ENCODE measurements at places on chromosomes 6 and 20.

DNA sequence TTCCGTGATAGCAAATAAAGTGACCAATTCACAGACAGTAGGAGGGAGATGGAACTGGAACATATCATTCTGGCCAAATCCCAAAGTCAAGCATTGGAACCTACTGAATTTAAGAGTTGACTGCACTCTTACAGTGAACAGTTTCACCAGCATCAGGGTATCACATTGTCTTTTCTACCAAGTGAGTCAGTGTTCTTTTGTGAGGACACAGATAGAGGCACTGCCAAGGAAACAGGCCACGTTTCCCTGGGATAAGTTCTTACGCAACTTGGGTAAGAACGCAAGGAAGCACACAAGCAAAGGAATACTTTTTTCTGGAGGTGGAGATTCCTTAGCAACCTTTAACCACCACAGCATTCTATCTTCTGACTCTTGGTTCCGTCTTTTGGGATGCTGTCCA is 28.6 kb upstream of the ENPP5 start:
- DNase-seq = no peak

DNA sequence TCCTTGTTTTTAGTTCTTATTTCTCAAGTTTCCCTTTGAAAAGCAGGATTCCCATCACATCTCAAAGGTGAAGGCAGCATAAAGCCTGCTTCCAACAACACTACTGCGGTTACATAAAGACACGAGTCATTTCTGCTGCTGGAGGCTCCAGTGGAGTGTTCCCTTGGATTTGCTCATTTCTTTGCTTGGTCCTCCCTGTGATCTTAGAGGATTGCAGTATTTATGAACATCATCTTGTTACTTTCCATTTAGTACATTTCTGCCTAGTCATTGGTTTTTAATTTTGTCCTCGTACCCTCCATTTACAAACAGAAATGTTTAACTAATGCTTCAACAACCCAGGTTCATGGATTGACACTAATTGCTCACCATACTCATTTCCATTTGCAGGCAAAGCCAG is 298.8 kb downstream of the ZNF217 start:
- DNase-seq = no peak

GRCh38 chr20:36861875-36862801 is 13.8 kb upstream of the TLDC2 start:
- no peak for DNase-seq

- DNase-seq = no peak
These were observed 91.9 kb upstream of the CCDC28A start for GRCh38 chr6:138681627-138682026.

- DNase-seq = no peak
These were observed 118.9 kb downstream of the ARMC2 start for GRCh38 chr6:108966855-108967755.

DNA sequence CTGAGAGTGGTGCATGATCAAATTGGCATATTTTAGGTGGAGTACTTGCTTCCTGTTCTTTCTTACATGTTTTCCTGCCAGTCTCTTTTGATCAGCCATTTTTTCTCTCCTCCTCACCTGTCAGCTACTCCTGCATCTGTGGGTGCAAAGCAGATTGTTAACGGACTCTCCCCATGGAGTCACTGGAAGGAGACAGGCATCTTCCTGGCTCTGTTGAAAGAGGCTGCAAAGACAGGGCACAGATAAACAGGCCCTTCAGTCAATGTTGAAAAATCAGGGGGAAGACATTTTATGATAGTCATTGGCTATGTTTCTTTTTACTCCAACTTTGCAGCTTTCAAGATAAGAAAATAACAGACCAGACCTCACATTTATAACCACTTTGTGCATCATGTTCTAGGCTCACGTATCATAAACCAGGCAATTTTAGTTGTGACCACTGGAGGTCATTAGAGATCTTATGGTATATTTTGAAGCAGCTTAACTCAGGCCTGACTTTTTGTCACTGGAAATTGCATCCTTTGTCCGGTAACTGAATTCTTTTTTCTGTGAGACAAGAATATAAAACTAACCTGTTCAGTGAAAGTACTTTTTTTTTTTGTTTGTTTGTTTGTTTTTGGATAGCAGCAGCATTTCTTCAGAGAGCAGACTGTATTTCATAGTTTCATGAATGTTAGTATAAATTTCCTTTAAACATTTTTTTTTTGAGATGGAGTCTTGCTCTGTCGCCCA is 20.1 kb downstream of the ECT2L start:
- no peak for DNase-seq

DNA sequence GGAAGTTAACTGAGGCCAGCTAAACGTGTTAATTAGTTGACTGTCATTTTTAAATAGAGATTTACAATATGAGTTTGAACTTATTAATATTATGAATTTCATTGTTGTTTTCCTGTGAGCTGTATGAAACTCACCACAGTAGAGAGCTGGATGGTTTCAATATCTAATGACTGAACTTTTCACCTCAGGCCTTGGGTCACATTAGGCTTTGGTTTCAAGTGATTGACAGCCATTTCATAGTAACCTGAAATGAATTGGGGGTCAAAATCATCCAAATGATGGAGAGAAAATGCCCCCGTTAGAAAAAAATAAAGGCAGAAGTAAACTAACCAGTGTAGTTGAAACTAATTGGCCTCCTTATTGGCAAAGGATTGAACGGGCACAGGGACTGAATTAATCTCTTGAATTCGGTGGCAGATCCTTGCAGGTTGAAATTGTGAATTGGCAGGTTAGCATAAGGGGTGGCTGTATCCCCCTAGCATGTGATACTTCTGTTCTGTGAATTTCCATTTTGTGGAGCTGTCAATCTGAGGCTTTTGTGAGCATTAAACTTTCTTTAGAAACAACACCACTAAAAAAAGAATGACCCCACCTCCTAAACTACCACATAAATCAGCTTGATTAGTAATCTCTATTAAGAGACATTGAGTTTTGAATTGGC is 155.1 kb upstream of the MMS22L start:
- DNase-seq = no peak

GRCh38 chr6:1609041-1609647 is 571 bp upstream of the FOXC1 start:
- no peak for DNase-seq

GRCh38 chr6:44453146-44453545 is 65.6 kb downstream of the CDC5L start:
- DNase-seq = no peak

- no peak for DNase-seq
These were observed 82.1 kb downstream of the PTPRA start for GRCh38 chr20:2955257-2955970.

GRCh38 chr20:53810661-53811355 is 217.2 kb upstream of the ZNF217 start:
- DNase-seq = no peak

- no peak for DNase-seq
These were observed 630.8 kb downstream of the PHF3 start for GRCh38 chr6:64266351-64266821.

DNA sequence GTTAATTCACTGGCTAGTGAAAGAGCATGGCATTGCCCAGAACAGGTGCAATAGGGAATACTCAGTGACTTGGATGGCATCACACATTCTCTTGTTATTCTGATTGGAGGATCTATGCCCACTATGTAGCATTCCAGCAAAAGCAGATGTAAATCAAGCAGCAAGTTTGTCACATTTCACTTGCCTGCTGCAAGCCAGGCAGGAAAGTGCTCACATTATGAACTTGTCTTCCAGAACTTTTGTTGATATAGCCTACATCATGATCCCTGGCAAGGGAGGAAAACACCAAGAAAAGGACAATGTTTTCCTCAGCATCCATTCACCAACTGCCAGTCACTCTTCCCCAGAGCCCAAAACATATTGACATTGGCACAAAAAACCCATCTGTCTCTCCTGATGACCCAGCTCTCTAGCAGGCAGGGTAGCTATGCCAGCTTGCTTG is 77.8 kb downstream of the ARHGAP18 start:
- DNase-seq = no peak

- DNase-seq = no peak
These were observed 353.4 kb downstream of the PTPRT start for GRCh38 chr20:42836339-42836738.

- no peak for DNase-seq
These were observed 82.9 kb downstream of the SCML4 start for GRCh38 chr6:107741191-107741680.

GRCh38 chr6:112307707-112308106 is 39.4 kb upstream of the RFPL4B start:
- DNase-seq = no peak

DNA sequence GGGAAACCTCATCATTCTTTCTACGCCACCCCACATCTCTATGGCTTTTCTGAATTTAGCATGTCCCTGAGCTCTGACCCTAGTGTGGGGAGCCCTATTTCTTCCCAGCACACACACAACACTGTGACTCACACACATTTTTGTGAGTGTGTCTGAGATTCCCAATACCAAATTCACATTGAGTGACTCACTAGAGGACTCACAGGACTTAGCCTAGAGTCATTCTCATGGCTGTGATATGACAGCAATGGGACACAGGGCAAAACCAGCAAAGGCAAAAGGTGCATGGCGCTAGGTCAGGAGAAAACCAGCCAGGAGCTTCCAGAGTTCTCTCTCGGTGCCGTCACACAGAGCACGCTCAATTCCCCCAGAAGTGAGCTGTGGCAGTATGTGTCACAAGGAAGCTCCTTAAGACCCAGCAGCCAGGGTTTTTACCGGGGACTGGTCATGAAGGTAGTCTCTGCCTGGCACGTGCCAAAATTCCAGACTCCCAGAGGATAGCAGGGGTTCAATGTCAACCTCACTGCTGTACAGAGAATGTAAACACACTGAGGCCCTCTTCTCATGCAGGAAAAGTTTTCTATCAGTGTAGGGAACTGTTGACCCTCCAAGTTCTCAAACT is 6.2 kb downstream of the CSTL1 start:
- no peak for DNase-seq

- DNase-seq = no peak
These were observed 114.3 kb upstream of the BTN3A2 start for GRCh38 chr6:26250698-26251044.

DNA sequence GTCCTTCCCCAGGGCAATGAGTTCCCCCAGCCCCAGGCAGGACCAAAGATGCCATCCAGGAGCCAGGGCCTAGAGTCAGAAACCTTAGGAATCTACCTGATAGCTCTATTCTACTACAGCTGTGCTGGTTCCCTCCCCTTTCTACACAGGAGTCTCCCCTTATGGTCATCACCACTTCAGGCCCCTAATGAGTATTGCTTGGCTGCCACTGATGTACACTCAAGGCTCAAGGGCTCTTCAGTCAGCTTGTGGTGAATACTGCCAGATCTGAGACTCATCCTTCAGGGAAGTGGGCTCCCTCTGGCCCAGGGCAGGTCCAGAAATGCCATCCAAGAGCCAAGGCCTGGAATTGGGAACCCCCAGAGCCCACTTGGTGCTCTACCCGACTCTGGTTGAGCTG is 248.6 kb downstream of the ALDH8A1 start:
- no peak for DNase-seq

DNA sequence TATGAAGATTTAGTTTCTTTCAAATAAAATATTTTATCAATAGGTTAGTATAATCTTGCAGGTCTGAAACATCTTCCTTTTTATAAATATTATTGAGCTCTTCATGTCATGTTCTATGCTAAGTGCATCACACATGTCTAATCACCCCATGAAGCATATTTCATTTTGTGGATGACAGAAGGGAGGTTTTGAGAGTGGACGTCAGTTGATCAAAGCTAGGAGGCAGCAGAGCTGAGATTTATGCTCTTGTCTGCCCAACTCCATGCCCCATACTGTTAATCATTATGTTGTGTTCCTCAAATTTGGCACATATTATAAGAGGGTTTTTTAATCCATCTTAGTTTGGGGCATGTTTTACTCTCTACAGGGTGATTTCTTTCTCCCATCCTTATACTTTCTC is 22.7 kb downstream of the DSE start:
- no peak for DNase-seq

GRCh38 chr6:23562554-23562953 is 563.5 kb upstream of the NRSN1 start:
- DNase-seq = no peak

- DNase-seq = no peak
These were observed 43.0 kb upstream of the RANBP9 start for GRCh38 chr6:13754644-13755043.

GRCh38 chr20:50450493-50450826 is 59.7 kb upstream of the PTPN1 start:
- no peak for DNase-seq

DNA sequence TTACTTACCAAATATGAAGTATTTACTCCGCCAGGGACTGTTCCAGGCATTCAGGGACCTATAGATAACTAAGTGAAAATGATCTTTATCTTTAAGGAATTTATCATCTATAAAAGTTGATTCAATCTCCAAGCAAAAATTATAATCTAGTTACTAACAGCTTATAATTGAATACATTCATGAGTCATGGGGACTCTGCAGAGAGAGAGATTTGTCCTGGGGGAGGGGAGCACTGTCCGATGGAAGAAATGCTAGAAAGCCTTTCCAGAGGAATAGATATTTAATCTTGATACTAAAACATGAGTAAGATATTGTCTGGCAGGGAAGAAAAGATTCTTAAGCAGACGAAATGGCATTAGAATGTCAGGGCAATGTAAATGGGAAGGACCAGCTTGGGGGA is 139.3 kb downstream of the CD164 start:
- DNase-seq = no peak

DNA sequence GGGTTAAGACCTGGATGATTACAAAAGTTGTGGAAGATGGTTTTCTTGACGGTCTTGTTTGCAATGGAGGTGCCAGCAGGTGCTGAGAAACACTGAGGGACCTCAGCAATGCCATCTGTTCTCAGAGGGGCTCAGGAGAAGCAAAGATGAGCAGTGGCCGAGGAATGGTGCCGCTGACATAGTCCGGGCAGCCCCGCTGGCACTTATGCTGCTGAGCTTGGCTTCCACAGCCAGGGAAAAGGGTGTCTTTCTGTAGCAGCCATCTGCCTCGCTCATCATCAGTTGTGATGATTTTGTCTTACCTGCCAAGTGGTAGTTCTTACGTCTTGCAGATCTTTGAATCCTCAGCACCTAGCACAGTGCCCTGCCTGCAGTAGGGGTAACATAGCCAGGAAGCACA is 55.7 kb downstream of the PPP1R14C start:
- no peak for DNase-seq

DNA sequence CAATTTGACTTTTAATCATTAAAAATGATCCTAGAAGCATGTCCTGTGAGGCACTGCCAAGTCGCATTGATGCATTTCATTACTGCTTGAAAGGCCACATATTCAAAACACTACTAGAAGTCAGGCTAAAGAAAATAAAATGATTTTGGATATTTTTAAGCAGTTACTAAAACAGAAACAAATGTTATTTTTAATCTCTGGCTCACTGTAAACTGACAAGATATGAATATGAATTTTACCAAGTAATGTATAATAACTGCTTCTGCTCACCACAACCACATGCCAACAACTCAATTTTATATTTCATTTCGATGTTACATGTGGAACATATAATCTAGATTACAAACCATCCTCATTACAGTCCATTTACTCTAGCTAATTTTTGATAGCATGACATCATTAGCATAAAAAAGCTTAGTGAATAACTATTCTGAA is 90.6 kb downstream of the ATXN1 start:
- no peak for DNase-seq

GRCh38 chr6:57013521-57013926 is 33.0 kb upstream of the KIAA1586 start:
- no peak for DNase-seq

GRCh38 chr6:14127611-14128010 is 10.0 kb downstream of the CD83 start:
- DNase-seq = no peak
